ENCODE measurements at places on chromosomes 5 and 9.

GRCh38 chr9:32483343-32483742 lies 42.7 kb downstream of the RIGI start:
- DNase-seq, result no peak

GRCh38 chr5:96331210-96331609 lies 101.8 kb downstream of the PCSK1 start:
- DNase-seq, result no peak

GRCh38 chr9:18658804-18659705 lies 185.1 kb downstream of the ADAMTSL1 start:
- DNase-seq, result no peak

DNA sequence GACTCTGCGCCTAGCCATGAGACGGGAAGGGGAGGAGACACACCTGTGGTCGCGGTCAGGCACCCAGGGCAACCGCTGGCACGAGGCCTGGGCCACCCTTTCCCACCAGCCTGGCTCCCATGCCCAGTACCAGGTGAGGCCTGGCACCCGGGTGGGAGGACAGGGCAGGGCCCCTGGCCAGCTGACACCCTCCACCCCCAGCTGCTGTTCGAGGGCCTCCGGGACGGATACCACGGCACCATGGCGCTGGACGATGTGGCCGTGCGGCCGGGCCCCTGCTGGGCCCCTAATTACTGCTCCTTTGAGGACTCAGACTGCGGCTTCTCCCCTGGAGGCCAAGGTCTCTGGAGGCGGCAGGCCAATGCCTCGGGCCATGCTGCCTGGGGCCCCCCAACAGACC lies 5.0 kb downstream of the MAMDC4 start:
- no peak for DNase-seq
